Central memory CD4-positive, alpha-beta T cell (primary cell): ENCODE measurements at places on chromosomes 4 and X.
A peak's percentile ranks its signal among the peaks of the same experiment; 100 is the strongest.

DNA sequence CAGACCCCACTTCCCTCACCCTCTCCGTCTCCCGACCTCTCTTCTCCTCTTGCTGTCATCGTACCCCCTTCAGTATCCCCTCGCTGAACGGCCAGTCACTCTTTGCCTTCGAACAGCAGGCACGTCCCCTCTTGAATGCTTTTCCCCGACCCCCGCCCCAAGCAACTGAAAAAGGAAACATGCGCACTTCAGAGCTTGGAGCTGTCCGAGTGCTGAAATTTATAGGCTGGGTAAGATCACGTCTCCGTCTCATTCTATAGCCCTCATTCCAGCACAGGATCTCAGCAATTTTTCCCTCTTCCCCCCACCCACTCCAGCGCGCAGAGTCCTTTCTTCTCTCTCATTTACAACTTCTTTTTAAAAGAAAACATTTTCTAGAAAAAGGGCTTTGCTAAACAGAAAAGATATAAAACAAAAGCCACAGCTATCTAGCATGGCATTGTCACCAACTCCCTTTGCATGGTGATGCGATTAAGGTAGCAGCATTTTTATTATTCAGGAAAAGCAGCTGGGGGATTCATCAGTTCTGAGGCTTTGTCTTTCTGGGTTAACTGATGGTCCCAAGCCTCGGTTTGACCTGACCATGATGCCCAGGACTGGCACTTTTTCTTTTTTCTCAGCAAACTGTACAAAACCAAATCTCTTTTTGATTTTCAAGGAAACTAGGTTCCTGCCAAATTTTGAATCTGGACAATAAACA, at the start of gene GLRA2:
Gene GLRA2, plus strand, starts transcription at position 247 of the 700 bp plus-strand sequence. CDS start 522 bp downstream, outside the sequence.
- DNase-seq: no peak

GRCh38 chr4:182741914-182742313, 175.3 kb downstream of the DCTD start:
- no peak for DNase-seq

- DNase-seq: no peak
These were observed 29.6 kb downstream of the ATP11C start for GRCh38 chrX:139903210-139903609.

- no peak for DNase-seq
These were observed 297.5 kb downstream of the DCTD start for GRCh38 chr4:182619660-182620059.

- DNase-seq: no peak
These were observed 2.8 kb upstream of the SAP30 start for GRCh38 chr4:173367946-173368345.

DNA sequence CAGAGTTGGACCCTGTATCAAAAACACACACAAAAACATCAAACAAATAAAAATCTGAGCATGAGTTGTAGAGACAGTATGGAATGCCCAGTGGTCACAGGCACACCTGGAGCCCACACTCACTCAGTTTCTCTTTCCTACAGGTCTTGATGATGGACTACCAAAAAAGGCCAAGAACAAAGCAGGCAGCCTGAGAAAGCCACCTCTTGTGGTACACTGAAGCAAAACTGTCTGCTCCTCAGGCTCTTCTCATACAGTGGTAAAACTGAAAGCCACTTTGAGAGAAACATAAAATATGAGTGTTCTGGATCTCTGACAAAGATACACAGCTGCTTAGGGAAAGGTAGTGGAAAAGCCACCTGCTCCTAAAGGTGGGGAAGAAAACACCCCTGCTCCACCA, 1206.9 kb downstream of the FSTL5 start:
- no peak for DNase-seq

DNA sequence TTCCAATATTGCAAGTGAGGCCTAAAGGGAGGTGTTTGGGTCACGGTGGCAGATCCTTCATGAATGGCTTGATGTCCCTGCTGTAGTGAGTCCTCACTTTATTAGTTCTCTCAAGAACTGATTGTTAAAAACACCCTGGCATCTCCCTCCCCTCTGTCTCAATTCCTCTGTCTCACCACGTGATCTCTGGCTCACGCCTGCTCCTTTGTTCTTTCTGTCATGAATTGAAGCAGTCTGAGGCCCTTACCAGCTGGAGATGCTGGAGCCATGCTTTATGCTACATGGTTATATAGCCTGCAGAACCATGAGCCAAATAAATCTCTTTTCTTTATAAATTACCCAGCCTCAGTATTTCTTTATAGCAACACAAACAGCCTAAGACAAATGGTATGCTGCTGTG, 980.7 kb upstream of the GRIA3 start:
- DNase-seq: no peak

- DNase-seq: no peak
These were observed 862.2 kb downstream of the TRAM1L1 start for GRCh38 chr4:116223040-116223732.

DNA sequence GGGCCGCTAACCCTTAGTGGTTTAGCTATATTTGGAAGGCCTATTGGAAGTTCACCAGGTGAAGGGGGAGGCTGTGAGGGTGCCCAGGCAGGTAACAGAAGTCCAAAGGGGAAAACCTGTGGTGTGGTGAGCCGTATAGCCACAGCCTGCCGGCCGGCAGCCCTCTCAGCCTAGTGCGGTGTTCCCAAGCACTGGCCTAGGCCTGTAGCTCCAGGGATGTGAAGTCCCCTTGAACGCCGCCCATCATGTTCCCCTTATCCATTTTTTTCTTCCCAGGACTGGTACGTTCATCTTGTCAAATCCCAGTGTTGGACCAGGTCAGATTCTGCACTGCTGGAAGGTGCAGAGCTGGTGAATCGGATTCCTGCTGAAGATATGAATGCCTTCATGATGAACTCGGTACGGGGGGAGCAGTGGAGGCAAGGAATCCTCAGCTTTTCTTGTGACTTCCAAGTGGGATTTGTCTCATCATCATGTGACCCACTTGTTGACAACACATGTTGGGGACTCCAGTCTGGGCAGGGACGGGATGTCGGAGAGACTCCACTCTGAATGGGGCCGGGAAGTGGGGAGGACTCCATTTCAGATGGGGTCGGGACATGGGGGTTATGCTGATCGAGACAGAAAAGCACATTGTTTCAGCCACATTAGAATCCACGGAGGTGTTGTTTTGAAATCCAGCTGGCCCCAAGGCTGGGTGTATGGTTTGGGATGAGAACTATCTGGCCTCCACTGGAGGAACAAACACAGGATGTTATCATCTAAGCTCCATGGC, 39.2 kb upstream of the MSANTD1 start:
- DNase-seq: no peak

GRCh38 chr4:15649914-15650545, 5.1 kb downstream of the FBXL5 start:
- DNase-seq: peak; percentile 73

DNA sequence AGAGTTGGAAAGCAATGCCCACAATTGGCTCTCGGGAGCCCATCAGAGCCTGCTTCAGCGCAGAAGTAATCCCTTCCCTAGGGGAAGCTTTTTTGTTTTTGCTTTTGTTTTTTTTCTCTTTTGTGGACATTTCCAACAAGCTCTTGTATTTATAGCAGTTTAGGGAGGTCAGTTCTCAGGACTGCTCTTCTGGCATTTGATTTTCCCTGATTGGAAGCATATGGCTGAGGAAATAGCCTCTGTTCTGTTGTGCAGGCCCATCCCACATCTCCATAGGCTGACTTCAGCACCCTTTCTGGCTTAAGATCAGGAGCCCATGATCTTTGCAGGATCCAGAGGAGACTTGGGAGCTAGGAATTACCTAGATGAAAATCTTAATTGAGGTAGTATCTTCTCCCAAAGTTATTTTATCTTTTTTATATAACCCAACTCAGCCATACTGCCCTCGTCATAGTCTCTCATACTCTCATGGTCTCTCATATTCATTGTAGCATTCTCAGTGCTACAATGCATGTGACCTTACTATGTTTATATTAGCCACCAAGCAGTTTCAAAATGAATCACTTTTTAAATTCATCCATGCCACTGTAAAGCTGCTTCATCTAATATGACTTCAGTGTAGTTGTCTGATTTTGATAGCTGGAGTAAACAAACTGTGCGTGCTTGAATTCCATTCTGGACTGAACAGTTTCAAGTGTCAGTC, 16.7 kb downstream of the PAGE4 start:
- no peak for DNase-seq
